ENCODE measurements at places on chromosomes 3 and 15.
A peak's percentile ranks its signal among the peaks of the same experiment; 100 is the strongest.

DNA sequence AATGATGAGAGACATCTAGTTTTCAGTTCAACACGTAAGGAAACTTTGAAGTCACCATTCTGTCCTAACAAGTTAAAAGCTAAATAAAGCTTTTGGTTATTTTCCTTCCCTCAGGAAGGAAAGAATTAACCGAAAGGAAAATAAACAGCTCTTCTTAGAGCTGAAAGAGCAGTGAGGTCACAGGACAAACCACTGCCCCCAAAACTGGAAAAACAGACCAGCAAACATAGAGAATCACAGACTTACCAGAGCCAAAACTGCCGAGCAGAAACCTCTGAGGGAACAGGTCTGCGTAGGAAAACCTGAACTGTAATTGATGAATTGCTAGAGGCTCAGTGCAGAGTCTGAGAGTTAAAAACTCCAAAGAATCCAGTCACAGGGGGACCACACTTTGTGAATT lies 14.7 kb downstream of the USP50 start:
- no peak for DNase-seq

DNA sequence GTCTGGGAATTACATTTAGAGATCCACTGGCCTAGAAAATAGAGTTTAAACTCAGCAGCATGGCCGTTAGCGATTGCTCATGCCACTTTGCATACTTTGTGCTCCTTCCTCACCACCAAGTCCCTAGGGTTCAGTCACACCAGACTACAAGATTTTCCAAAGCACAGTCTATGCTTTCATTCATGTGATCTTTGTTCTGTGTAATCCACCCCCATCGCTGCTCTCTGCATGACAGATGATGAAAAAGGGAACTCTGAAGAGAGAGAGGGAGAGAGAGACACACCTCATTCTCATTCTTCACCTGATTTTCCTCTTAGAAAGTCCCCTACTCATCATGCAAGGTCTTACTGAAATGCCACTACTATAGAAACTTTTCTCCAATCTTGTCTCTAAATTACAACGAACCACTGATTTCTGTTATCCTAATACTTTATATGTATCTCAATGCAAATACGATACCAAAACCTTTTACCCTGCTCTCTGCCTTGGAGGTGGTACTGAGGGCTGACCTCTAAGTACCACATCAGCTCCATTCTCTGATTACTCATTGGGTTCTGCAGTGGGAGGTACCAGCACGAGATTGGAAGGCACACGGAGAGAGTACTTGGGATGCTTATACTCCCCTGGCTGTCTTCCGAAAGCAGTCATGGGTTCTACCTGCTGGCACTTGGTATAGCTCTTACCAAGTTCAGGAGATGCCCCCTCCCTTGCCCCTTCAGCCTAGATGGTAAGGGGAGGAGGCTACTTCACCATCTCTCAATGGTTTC lies 1.1 kb upstream of the PARP15 start:
- DNase-seq = peak; percentile 71

GRCh38 chr3:48058091-48058490 lies 41.9 kb upstream of the MAP4 start:
- no peak for DNase-seq

DNA sequence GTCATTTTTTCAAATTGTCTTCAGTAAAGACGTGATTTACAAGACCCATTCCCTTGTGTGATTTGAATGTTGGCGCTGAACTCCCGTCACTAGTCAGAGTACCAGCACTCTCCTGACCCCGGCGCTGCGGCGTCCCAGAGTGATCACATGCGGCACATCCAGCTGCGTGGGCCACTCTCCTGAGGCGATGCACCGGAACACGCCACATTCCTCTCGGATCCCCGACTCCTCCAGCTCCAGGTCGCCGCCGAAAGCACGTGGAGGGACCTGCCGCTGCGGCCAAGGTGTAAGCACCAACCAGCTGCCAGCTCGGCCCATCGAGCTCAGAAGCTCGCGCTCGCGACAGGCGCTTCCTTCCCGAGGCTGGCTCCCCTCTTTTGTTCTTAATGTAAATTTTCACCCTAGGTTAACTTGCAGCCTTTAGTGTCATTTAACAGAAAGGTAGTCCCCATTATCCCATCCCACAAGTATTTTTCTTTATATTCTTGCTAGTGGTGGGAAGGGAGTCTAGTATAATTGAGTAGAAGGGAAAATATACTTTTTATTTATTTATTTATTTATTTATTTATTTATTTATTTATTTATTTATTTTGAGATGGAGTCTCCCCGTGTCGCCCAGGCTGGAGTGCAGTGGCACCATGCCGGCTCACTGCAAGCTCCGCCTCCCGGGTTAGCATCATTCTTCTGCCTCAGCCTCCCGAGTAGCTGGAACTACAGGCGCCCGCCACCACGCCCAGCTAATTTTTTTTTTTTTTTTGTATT lies 61.7 kb upstream of the VGLL3 start:
- DNase-seq = no peak

DNA sequence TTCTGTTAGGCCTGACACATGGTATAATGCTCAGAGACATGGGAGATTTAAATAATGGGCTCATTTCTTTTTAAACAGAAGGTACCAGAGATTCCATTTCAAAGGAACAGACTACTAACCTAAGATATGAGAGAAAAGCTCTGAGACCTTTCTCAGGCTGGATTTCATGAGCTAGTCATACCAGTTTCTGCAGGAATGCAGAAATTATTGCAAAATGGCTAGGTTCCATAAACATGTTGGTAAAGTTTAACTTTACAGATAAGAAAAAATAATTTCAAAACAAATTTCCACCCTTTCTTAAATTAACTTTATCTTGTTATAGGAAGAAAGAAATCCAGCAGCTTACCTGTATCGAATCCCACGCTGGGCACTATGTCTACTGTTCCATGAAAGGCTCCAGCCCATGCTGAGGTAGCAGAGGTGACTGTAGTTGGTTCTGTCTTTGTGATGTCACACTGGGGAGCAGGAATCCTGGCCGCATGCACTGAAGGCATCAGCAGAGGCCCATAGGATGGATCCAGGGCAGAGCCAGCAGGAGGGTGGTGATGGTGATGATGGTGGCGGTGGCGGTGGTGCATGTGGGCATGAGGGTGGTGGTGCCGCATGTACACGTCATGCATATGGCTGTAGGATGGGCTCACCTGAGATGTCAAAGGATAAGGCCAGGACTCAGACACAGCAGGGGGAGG lies 22.6 kb downstream of the VGLL3 start:
- DNase-seq = no peak

DNA sequence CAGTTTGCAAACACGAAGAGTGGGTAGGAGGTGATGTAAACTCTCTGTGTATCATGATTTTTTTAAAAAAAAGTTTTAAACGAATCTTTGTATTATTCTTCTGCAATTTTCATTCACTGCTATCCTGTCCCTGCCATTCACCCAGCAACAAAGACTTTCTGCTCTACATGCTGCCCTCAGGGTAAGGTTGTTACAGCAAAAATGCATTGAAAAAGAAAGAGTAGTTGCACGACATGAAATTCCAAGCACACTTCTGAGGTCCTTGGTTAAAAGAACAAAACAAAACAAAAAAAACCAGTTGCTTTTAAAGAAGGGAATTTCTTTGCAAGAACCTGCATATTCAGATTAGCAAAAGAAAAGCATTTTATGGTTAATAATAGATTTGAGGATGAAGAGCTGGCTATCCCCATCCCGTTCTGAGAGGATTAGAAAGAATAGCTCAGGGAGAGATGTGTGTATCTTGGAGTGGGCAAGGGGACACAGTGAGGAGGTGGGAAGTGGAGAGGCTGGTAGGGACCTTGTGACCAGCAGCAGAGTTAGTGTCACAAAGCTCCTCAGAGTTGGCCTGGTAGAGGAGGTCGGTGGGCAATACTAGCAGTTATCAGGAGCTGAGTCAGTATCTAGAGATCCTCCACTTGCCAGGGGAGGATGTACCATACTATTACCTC lies 290.8 kb downstream of the NEK10 start:
- no peak for DNase-seq
